Prostate gland (tissue), 2 donors: ENCODE measurements at places on chromosomes 6 and 20.

DNA sequence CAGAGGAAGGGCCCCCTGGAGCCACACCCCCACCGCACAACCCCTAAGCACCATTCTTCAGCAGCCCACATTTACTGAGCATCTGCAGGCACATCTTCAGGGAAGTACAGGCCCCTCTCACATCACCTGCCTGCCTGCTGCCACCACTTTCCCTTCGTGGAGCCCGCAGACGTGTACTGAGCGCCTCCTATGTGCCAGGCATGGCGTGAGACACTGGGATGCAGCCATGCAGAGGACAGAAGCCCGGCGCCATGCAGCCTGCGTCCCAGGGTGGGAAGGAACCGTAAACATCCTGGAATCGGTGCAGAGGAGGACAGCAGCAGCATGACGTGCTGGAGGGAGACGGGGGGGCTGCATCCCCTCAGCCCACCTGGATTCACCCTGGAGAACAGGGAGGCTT lies 78.1 kb downstream of the GRM4 start:
- DNase-seq, result no peak

DNA sequence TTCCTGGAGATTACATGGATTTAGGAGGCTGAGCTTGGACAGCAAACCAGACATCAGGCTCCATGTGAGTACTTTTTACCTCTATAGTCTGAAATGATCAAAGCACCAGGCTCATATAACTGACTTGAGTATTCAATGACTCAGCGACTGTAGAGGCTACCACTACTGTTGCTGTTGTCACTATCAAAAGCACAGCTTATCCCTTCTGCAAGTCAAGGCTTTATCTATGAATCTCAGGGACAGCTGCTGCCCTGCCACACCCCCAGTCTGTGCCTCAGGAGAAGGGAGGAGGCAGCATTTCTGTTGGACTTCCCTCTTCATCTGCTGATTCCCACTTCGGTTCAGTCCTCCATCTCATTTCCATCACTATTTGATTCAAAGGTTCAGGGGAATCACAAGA lies 80.5 kb upstream of the CNR1 start:
- no peak for DNase-seq

GRCh38 chr6:34273242-34273805 lies 24.5 kb upstream of the SMIM29 start:
- no peak for DNase-seq

DNA sequence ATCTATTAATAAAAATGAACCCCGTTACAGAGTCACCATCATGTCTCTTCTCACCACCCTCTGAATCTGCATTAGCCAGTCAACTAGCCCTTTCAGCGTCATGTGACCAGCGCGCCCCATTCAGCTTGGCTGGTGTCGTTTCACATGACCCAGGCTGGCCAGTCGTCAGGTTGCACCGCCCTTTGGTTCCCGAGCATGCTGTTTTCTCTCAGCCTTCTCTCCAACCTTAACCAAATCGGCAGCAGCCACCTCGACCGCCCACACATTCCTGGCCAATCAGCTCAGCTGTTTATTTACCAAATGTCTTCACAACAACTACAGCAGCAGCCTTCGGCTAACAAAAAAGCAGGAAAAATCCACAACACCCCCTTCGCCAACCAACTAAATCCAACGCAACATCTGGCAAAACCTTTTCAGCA lies 5.6 kb downstream of the SRSF3 start:
- DNase-seq, result no peak

DNA sequence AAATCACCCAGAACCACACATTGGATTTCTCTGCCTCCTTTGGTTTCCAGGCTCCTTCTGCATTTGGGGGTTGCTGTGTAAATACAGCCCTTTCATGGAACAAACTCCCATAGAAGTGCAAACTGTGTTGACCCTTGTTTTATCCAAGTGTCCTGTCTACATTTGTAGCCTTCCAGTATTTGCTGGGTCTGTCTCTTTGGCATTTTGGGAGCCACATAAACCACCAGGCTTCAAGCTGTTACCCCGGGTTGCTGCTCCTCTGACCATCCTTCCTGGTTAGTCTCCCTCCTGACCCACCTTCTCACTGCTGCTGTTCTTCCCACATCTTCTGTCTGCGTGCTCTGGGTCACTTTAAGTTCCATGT lies 7.6 kb upstream of the MTHFD1L start:
- DNase-seq, result no peak

DNA sequence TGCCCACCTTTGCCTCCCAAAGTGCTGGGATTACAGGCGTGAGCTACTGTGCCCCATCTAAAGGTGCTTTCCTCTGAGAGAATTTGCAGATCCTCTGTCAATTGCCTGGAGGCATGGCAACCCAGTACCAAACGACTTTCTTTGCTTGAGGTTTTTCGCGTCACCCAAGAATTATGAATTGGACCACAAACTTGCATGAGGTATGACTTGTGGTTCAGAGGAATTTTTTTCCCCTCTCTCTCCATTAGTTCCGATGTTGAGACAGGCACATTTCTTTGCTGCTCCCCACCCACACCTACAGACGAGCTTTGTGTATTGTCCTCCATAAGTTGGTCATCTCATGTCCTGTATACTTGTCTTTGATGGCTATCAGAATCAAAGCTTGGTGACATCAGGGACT lies 11.8 kb upstream of the SCAF8 start:
- DNase-seq, result no peak

GRCh38 chr20:1322511-1323245 lies 6.3 kb downstream of the SDCBP2 start:
- no peak for DNase-seq

GRCh38 chr6:126253431-126253830 lies 86.5 kb upstream of the CENPW start:
- DNase-seq, result no peak

GRCh38 chr6:109891924-109892323 lies 86.2 kb upstream of the GPR6 start:
- DNase-seq, result no peak

- no peak for DNase-seq
These were observed 33.2 kb upstream of the PNISR start for GRCh38 chr6:99458319-99458718.

DNA sequence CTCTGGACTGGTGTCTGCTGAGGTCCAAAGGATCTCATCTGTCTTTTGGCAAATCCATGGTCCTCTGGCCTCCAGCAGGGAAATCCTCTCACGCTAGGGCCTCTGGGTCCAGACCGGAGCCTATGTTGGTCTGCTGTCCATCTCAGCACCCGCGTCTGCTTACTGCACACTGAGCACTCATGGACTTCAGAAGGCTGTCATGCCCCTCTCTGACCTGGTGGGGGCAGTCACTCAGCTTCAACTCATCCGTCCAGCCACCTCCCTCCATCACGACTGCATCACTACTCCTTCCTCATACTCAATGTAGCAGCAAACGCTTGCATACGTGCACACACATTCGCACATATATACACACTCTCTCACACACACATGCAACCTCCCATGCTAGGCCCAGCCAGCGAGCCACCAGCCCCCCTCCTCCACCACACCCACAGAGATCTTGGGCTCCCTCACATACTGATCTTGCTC lies 33.3 kb downstream of the GABRR2 start:
- no peak for DNase-seq

- no peak for DNase-seq
These were observed 3.1 kb downstream of the STK38 start for GRCh38 chr6:36544228-36544627.

- no peak for DNase-seq
These were observed 430.3 kb upstream of the SOX4 start for GRCh38 chr6:21163110-21163837.

GRCh38 chr6:131065824-131066171 lies 2.8 kb upstream of the EPB41L2 start:
- DNase-seq, result no peak

DNA sequence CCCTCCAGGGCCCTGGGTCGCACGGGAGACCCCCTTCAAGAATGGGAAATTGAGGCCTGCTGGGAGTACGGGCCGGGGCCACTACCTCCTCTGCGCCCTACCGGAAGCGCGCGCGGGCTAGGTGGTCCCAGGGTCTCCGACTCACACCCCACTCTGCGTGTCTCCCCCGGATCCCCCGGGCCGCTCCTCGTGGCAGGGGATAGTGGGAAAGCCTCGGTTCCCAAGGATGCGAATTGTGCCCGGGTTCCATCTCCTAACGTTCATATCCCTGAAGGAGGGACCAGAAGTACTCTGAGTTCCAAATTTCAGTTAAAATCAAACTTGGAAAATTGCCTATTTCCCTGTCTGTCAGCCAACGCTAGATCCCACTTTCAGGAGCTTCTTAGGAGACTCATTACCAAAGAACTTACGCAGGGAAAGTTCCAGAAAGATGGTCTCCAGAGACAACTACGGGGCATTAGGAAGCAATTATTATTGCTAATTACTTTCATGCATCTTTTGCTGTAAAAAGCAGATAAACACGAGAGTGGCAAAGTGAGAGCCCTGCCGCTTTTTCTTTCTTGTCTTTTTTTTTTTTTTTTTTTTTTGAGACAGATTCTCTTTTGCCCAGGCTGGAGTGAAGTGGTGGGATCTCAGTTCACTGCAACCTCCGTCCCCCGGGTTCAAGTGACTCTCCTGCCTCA lies 858 bp downstream of the FAM83D start:
- DNase-seq, result no peak

GRCh38 chr6:159695984-159696383 lies 2.9 kb upstream of the SOD2 start:
- DNase-seq, result no peak

- no peak for DNase-seq
These were observed 106.5 kb downstream of the SMLR1 start for GRCh38 chr6:130933712-130934200.

DNA sequence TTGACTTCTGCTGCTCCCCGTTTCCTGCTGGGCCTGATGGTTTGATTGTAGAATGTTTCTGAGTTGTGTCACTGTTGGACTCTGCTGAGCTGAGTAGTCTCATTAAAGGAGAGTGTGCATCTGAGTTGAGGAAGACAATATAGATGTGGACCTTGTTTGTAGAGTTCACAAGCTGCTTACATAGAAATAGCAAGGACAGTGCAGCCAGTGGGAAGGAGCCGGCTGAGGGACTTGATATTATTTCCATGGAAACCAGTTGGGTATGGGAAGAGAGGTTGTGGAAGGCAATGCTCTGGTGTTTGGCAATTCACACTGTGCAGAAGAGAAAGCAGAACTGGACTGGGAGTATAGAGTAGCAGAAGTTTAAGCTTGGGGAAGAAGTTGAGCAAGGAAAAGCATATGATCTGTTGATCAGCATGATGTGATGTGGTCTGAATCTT lies 14.8 kb downstream of the IGF2R start:
- DNase-seq, result no peak

- no peak for DNase-seq
These were observed 21.3 kb downstream of the AARS2 start for GRCh38 chr6:44291841-44292240.

DNA sequence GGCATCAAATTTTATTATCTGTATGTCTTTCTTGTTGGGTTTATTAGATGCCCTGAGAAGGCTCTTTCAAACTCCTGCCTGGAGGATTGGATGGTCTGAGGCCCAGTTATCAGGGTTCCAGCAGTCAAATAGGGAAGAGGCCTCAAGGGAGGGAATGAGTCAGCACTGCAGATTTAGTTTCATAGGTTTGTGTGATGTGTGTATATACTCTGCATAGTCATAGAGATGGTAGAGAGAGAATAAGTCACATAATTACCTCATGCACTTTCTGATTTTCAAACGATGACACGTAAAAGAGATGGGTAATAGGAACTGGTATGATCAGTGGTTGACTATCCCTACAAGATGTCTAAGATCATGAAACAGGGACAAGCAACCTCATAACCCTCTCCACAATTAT lies 82.1 kb downstream of the ADAT2 start:
- DNase-seq, result no peak

DNA sequence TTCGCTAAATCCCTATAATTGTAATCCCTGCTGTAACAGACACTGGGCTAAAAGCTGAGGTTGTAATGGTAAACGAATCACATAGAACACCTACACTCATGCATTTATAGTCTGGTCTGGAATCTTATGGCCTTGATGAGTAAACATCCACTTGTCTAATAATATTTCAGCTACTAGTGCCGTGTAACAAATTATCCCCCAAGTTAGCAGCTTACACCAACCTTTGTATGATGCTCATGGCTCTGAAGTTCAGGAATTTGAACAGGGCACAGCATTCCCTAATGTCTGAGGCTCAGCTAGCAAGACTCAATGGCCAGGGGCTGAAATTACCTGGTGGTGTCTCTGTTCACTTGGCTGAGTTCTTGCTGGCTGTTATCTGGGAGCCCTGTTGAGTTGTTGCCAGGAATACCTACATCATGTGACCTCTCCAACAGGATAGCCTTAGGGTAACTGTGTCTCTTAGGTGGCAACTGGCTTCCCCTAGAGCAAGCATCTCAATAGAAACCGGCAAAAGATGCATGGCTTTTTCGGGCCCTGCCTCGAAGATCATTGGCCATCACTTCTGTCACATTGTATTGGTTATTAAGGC lies 100.9 kb upstream of the TMEM170B start:
- DNase-seq, result no peak

DNA sequence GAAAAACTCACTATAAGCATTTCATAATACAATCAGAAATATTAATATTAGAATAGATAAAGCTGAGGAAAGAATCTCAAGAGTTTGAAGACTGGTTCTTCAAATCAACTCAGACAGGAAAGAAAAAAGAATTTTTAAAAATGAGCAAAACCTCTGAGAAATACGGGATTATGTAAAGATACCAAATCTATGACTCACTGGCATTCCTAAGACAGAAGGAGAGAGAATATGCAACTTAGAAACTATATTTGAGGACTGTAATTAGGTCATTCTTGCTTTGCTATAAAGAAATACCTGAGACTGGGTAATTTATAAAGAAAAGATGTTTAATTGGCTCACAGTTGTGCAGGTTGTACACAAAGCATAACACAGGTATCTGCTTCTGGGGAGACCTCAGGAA lies 665.1 kb downstream of the RNF144B start:
- DNase-seq, result no peak

DNA sequence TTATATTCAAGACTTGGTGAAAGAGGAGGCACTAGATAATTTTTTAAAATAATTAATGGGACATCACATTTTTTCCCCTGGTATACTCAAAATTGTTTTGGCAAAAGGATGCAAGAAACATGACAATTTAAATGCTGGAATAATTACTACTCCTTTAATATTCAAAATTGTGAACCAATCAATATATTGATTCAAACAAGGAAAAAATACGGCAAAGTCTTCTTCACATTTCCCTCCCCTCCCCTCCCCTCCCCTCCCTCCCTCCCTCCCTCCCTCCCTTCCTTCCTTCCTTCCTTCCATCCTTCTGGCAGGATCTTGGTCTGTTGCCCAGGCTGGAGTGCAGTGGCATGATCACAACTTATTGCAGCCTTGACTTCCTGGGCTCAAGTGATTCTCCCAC lies 4.1 kb downstream of the SLC35F1 start:
- no peak for DNase-seq

- peak; percentile 41 for DNase-seq
These were observed 106.5 kb downstream of the TCP11 start for GRCh38 chr6:35034411-35035191.
